MM.1S (cell line): ENCODE measurements at places on chromosomes 5 and 9.

DNA sequence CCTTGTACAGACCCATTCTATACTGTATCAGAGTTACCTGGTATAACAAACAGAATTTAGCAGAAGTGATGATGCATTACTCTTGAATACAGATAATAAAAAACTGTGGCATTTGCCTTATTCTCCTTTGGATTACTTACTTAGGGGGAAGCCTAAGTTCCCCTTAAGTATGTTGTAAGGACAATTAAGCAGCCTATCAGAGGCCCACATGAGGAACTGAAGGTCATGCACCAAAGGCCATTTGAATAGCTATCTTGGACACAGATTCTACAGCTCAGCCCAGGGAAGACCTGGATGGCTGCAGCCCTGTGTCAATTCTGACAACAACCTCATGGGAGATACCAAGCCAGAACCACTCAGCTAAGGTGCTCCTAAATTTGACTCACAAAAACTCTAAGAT lies 125.2 kb downstream of the RAPGEF6 start:
- H3K4me1 ChIP-seq: peaks cover 13% of the 10 kb centered on the region
- H3K27me3 ChIP-seq: no peaks in the 10 kb centered on the region
- no peak overlapping the region for H3K4me3 ChIP-seq
- H3K27ac ChIP-seq: no peak overlapping the region

DNA sequence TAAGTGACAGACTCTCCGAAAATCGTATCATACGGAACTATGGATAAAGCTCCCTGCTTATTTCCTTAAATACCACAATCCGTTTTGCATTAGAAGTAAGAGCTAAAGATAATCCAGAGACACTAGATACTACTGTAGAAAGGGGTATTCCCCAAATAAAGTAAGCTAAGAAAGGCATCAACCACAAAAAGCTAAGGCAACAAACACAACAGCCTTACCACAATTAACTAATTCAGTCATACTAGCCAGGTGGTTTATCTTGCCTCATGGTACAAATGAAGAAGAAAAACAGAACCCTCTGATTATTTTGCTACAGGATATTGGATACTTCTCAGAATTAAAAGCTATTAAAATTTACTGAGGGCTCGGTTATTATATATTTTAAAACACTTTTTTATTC lies 14.1 kb downstream of the ERP44 start:
- H3K4me1 ChIP-seq: peaks cover 30% of the 10 kb centered on the region
- peak overlapping the region; percentile 87 for H3K27ac ChIP-seq
- DNase-seq: peak; percentile 88
- no peaks in the 10 kb centered on the region for H3K27me3 ChIP-seq
- H3K36me3 ChIP-seq: no peaks in the 10 kb centered on the region

GRCh38 chr5:62578540-62578939 lies at the start of gene LRRC70:
LRRC70 (plus strand) TSS chr5:62578819; CDS start chr5:62579439, 620 bp downstream.
- H3K27me3 ChIP-seq: no peaks in the 10 kb centered on the region
- H3K27ac ChIP-seq: peak within 1 kb of the TSS; percentile 17; the same call in 1 of the 2 replicates
- no peaks in the 10 kb centered on the region for H3K36me3 ChIP-seq
- peaks cover 39% of the 10 kb centered on the region for H3K4me1 ChIP-seq

DNA sequence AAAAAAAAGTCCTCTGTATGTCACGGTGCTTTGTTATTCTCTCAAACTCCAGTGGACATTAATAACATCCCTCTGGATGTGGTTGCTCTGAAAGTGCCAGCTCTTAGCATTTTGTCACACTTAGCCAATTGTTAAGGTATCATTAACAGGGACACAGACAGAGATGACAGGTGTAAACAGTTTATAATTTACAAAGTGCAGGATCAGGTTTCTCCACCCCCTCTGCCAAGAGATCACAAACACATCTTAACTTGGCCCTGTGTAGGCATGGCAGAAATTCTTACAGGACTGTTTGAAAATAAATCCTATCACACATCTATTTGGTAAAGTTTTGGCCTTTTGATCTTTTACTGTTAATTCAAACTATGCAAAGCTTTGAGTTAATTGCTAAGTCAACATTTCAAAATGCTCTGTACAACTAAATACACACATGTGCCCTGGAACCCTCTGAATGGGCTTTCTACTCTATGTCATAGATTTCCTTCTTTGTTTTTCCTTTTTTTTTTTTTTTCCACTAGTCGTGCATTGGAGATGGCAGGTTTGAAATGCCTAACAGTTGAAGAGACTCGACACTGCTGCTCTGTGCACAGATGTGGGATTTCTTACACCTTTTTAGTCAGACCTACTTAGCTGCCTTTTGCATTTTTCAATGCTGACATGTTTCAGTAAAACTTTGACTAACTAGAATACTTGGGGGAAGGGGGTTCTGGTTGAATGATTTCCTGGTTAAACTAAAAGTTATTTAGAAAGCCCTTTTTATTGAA lies 41.7 kb downstream of the SEMA6A start:
- no peak overlapping the region for H3K27ac ChIP-seq
- H3K4me1 ChIP-seq: no peaks in the 10 kb centered on the region
- no peak for DNase-seq
